ENCODE measurements at places on chromosomes 1 and 21. TPM values are rescaled to one million over a fixed set of nuclear protein-coding genes. Genes with fewer than 3 reads are reported as not detected.

PYHIN1 gene
- not detected for total RNA-seq

DISP3 gene
- 3.5 TPM for total RNA-seq

GPA33 gene
- total RNA-seq: 0.11 TPM

CELA2B gene
- not detected for total RNA-seq

DNA sequence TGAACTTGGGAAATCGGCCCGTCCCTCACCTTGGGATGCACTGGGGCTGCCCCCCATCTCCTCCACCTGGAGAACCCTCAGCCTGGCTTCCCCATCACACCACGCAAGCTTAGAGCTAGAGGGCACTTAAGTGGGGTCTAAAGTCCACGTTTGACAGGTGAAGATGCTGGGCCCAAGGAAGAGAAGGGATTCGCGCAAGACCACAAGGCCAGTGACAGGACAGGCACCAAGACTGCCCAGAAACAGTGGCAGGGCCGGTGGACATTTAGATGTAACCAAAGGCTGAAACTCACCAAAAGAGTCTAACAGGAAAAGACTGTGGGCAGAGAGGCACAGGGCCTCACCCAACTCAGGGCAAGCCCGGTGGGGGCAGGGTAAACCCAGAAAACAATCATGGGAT is 130.8 kb upstream of the EDN2 start:
- no peak for DNase-seq

DNA sequence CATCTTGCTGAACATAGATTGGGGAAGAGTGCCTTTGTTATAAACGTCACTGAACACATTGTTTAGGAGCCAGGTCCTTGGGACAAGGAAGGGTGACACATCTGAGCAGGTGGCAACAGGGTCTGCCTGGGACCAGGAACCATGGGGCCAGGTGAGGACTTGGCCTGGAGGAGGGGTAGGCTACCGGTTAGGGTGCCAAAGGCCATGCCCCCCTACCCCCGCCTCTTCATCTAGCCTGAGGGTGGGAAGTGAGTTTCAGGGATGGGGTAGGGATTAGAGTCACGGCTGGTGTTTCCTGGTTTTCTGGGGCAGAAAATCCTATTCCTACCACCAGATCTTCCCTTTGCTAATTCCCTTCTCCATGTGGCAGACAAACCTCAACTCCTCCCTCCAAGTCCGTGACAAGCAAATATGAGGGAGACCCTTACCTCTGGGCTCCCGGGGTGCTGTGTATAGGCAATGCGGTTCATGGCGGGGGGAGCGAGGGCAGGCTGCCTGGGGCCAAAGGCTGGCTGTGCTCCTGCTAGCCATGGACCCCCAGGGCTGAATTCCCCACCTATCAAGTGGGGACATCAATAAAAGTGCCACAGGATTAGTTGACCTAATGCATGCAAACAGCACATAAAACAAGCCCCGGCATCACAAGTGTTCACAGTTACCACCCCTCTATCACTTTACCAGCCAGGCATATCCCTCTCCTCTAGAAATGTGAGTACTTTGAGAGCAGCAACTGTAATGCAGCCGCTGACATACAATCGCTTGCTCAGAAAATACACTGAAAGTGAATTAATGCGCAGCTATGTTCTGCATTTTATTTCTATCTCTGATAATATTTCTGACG is 14.5 kb downstream of the CD247 start:
- no peak for DNase-seq

KRTAP6-3 gene
- not detected for total RNA-seq

ZNF697 gene
- total RNA-seq: 17.9 TPM

DNA sequence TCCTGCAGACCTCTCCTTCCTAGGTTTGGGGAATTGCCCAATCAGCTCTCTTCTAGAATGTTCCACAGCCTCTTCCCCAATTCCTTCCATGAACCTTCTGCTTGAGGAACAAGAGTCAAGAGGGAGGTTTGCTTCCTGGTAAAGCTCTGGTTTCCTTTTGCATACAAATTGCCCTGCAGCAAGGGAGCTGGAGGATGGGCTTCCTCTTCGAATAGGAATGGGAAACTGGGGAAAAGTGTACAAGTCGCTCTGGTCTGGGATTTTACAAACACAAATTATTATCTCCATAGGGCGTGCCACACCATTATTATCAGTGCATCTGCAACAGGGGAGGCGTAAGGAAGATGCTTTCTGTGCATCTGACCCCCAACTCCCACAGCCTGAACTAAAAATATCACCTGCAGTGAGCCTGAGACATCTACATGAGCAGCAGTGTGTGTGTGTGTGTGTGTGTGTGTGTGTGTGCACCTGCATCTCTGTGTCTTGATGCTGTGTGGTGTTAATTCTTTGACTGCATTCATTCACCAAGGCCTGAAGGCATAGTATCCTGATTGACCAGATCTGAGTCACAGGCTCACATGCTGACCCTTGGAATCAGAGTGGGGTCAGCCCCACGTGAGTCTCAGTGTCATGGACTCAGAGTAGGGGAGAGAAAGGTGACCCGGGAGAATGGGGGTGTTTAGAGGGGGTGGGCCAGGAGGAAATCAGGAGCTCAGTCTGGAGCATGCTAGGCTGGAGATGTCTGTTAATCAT is 272.9 kb downstream of the KAZN start:
- no peak for DNase-seq

- DNase-seq: peak; percentile 41
These were observed 411.8 kb upstream of the DAB1 start for GRCh38 chr1:57835620-57836019.

APP gene
- total RNA-seq: 386 TPM

DNA sequence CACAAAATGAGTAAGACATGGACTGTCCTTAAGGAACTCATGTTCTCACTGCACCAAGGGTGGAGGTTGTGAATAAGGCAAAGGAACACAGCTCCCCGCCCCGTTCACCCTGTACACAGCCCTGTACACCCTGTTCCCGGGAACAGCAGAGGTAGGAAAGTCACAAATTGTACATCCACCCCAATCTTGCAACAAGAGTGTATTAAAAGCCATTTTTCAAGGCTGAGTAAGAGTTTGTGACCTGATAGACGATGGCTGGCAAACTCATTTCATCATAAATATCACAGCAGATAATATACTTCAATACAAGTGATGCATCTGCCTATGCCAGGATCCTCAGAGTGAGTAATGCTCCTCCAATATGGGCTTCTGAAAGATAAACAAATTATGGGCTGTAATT is 52.5 kb upstream of the CAMK1G start:
- no peak for DNase-seq

TNFRSF8 gene
- 3.2 TPM for total RNA-seq

PLA2G2D gene
- total RNA-seq: not detected

DNA sequence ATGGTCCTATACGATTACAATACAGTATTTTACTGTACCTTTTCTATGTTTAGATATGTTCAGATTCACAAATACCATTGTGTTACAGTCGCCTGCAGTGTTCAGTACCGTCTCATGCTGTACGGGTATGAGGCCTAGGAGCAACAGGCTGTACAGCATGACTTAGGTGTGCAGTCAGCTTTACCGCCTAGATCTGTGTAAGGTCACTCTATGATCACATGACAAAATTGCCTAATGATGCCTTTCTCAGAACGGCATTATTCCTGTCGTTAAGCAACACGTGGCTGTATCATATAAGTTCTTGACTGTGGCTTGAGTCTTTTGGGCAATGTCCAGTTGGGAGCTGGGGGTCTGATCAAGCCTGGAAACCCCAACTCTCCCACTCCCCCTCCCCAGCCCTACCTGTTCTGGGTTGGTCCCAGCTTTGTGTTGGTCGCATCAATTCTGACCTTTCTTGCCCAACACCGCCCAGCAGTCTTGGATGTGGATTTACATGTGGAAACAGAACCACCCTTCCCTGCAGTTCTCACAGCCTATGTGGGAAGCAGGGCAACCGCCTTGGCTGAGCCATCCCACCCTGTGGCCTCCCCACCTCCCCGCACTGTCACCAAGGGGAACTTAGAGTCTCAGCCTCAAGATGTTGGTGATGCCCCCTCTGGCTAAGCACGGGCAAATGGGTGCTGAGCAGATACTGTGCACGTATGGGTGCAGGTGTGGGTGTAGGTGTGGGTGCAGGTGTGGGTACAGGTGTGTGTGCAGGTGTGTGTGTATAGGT is 80.2 kb upstream of the ACTL8 start:
- DNase-seq: no peak

GRCh38 chr1:26602378-26602959 is 72.9 kb downstream of the RPS6KA1 start:
- no peak for DNase-seq

- DNase-seq: no peak
These were observed 68.8 kb upstream of the ARID1A start for GRCh38 chr1:26626994-26627393.

DNA sequence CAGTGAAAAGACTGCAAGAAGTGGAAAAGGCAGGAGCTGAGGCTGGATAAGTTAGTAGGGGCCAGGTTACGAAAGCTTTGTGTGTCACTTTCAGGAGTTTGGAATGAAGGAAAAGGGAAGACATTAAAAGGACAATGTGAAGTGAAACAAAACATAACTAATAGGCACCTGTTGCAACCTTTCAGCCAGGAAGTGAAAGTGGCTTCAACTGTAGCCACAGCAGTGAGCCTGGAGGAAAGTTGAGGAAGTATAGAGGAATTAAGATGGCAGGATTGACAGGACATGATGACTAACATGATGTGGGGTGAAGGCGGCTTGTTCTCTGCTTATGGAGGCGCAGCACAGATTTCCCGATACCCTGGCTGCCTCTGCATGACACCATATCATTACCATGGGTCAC is 68.9 kb downstream of the C4BPA start:
- DNase-seq: no peak

- no peak for DNase-seq
These were observed 221.9 kb downstream of the CTH start for GRCh38 chr1:70633004-70633403.

- DNase-seq: no peak
These were observed 235.3 kb downstream of the FAF1 start for GRCh38 chr1:50724626-50725286.

DNA sequence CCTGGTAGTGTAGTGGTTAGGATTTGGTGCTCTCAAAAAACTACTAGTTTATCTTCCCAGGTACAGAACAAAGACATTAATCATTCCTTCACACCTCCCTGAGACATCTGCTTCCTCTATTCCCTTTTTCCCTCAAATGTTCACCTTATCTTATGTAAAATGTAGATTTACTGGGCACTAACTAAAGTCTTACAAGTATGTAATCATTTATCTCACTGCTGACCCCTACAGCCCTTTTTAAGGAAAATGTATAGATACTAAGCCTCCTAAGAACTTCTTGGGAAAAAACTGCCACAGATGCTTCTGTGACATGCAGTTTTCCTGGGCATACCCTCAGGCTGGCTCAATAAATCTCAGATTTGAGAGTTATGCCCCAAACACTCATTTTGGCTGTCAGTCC is 50.8 kb upstream of the NEK7 start:
- DNase-seq: no peak

- no peak for DNase-seq
These were observed 11.5 kb upstream of the THRAP3 start for GRCh38 chr1:36212782-36213181.

PRAMEF27 gene
- not detected for total RNA-seq

ZMYND12 gene
- 0.42 TPM for total RNA-seq

DNA sequence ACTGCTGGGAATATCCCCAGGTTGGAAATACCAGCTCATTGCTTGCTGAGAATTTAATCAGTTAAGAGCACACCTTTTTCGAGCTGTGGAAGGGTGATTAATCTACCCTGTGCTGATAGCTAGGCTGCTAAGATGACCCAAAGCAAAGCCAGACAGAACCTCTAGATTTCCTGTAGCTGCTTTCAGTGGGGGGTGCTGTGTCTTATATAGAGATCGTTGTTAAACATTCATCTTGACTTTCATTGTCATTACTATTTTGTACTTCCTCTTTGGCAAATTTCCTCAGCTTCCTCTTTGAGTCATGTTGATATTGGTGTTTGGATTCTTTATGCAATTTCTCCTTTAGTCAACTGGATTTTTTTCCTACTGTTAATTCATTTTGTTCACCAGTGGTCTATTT is 155.3 kb downstream of the DISC1 start:
- no peak for DNase-seq

GRCh38 chr1:107949467-107950253 is 15.3 kb downstream of the VAV3 start:
- no peak for DNase-seq

DNA sequence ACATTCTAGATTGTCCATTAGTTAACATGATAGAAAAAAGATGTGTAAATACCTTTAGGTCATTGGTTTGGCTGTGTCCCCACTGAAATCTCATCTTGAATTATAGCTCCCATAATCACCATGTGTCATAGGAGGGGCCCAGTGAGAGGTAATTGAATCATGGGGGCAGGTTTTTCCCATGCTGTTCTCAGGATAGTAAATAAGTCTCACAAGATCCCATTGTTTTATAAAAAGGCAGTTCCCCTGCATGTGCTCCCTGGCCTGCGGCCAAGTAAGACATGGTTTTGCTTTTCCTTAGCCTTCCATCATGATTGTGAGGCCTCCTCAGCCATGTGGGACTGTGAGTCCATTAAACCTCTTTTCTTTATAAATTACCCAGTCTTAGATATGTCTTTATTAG is 32.5 kb upstream of the SLC44A5 start:
- no peak for DNase-seq

PLCH2 gene
- 0.09 TPM for total RNA-seq

ADORA3 gene
- not detected for total RNA-seq

GJA8 gene
- total RNA-seq: not detected

GRCh38 chr1:244304156-244304555 is 147.6 kb downstream of the ADSS2 start:
- DNase-seq: no peak

S100A9 gene
- not detected for total RNA-seq

DNA sequence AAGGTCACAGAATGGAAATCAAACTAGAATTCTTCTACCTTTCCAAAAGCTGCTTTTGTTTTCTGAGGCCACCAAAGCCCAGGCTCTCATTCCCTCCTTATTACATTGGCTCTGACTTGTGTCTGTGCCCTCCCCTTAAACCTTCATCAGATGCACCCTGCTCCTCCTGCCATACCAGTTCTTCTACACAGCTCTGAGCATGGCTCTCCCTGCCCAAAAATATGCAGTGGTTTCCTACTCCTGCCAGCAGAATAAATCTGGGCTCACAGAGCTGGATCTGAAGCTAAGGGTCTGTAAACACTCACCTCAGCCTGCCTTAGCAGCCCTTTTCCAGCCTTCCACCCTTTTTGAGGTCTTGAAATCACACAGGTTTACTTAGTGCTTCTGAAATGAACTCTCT is 55.0 kb downstream of the TTC3 start:
- DNase-seq: no peak

GRCh38 chr1:27192039-27192529 is 37.2 kb upstream of the SLC9A1 start:
- DNase-seq: no peak
